HepG2 (cell line): ENCODE measurements at places on chromosomes 4 and X.
A peak's percentile ranks its signal among the peaks of the same experiment; 100 is the strongest.

DNA sequence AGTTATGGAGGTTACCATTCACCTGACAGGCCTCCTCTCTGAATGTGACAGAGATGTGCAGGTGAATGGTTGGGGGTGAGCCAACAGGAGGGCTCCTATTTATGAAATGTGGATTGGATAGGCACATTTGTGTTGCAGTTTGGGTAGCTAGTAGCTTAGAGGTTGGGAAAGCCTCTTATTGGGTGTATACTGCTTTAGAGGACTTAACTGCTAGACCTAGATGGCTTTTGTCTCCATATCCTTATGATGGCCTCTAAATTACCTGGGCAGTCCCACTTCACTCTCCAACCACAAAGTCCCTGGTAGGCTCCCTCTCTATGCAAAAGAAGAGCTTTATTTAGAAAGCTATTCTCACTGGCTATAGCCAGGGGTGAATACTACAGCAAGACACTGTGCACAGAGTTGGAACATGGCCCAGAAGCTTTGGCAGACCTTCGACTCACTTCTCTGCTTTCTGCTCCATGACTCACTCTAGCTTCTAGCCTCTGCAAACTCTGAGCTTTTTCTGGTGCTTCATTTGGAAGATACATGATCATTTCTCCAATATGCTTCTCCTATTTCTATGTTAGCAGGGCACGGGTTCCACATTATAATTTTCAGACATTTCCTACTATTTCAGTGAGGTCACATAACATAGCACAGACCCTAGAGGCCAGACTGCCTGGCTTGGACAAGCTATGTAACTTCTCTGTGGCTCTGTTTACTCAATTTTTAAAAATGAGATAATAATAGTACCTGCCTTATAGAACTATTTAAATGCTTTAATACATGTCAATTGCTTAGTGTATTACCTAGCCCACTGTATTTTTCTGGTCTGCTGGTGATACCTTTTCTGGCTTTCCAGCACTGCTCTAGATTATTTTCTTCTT lies 6.0 kb upstream of the VGLL1 start:
- no peak for DNase-seq

DNA sequence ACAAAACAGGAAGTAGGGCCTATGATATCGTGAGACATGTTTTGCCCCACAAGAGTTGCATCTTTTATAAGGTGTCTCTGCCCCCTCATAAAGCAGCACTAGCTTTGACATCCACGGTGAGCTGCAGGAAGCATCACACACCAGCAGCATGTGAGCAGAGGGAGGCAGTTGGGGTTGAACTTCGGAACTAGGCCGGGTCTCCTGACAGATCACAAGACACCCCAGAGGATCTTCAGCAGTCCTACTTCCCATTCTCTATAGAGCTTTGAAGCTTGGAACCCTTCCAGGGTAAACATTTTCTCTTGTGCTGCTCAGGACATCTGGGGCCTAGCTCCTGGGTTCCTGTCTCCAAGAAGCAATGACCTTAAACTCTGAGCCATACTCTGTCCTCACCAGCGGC lies 27.5 kb downstream of the YY2 start:
- DNase-seq: peak; percentile 0

- DNase-seq: peak; percentile 27
Measured at GRCh38 chr4:184383497-184384055, 90.8 kb downstream of the IRF2 start.

DNA sequence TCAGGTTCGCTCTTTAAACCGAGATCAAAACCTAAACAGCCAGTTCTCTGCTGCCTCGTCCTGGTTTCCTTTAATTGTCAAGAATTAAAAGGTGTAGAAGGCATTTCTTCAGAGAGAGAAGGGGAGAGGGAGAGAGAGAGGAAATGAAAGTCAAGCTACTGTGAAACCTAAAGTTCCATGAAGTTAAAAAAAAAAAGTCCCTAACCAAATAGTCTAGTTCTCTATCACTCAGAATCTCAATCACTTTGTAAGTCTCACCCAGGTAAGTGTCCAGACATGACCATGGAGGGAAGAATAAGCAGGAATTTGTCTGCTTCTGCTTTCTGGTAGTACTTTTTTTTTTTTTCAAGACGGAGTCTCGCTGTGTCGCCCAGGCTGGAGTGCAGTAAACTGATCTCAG lies 18.8 kb upstream of the SMIM14 start:
- no peak for DNase-seq

DNA sequence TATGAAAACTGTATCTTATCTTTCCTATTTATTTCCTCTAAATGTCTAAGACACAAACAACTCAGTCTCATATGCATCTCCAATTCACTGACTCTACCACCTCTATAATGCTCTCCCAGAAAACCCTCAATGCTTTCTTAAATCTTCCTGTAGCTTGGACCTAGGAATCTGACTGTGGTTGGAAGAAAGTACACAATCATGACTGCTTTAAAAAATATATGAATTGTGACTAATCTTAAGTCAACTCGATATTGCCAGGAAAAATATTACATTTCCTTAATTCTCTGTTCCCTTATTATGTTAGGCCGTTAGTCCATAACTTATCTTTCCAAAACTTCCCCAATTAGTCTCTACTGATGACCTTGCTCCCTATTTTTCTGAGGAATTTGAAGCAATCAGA lies 87.0 kb downstream of the SPCS3 start:
- no peak for DNase-seq

DNA sequence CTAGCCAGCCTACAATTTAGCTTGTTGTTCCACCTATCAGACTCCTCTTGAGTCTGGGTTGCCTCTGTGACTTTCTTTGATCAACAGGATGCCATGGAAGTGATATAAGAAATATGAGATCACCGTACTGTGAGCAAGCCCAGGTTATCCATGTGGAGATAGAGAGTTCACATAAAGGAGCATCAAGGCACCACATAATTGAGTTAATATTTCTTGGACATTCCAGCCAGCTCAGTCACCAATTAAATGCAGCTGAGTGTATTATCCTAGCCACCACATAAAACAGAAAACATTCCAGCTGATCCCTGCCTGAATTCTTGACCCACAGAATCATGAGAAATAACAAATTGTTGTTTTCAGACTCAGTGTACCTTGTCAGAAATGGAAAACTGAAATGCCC lies 253.6 kb downstream of the PPP1R2C start:
- no peak for DNase-seq

DNA sequence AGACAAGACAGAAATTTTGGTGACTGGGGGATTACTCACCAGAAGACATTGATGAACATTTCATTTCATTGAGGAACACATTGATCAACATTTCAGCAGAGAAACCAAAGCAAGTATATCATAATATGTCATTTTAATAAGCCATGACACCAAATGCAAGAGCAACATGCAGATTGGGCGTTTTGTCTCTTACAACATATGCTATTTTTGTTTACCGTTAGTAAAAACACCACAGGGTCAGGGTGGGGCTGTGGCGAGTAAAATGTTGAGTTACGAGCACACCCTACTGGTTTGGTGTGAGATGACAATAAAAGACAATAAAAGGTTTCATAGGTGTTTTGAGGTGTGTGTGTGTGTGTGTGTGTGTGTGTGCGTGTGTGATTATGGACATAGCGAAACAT lies 294.5 kb downstream of the PDGFC start:
- DNase-seq: peak; percentile 38

DNA sequence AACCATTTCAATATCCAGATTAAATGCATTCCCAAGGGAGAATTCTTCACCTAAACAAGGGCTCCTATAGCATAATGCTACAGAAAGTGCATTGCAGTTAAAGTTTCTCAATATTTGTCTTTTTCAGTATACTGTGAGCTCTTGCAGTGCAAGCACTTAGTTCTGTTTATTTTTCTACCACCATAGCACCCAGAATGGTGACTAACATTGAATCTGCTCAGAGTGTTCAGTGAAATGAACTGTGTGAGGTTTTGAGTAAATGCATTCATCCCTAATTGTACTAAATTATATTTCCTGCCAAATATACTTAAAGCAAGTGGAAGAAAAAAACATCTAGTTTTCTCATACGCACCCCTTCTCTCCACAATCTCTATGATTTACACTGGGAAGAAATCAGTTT lies 383.9 kb downstream of the PCDH7 start:
- DNase-seq: no peak

DNA sequence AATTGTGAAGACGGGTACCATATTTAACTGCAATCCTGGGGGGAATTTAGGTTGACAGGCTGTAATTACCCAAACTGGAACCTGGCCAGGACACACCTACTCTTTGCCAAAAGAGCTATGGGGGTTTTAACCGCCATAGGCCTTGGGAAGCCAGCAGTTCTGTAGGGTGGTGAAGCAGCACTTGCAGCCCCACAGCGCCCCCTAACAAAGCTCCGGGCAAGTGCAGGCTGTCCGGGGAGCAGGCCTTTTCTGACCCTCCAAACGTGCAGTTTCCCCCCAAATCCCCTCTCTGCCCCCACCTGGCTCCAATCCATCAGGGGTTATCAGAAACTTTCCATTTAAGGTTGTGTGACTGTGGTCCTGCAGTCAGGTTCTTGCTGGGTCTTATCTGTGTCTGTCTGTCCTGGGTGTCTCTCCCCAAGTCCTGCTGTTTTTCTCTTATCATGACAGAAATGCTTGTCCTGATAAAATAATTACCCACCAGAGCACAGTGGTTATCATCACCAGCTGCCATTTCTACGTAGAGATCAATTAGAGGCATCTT lies 350.9 kb downstream of the MID1IP1 start:
- no peak for DNase-seq

DNA sequence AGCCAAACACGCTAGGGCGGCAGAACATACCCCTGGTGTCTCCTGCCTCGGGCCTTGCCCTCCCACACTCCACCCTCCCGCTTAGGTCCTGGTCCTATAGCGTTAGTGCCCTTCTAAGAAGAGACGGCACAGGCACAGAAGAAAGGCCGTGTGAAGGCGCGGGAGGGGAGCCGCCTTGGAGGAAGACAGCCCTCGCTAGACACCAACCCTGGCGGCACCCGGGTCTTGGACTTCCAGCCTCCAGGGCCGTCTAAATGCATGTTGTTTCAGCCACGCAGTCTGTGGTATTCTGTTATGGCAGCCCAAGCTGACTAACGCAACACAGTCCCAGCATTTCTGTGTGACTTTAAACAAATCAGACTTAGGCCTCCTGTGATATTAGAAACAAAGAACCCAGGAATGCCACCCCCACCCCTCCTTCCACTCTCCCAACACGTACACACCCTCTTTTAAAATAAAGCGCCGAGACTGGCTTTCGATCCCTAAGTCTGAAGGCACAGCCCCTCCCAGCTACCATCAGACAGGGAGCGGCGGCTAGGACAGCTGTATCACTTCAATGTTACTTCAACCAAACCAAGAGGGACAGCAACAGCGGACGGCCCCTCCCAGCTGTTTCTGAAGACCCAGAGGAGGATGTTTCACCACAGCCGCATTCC lies 128.0 kb downstream of the AFAP1 start:
- no peak for DNase-seq

DNA sequence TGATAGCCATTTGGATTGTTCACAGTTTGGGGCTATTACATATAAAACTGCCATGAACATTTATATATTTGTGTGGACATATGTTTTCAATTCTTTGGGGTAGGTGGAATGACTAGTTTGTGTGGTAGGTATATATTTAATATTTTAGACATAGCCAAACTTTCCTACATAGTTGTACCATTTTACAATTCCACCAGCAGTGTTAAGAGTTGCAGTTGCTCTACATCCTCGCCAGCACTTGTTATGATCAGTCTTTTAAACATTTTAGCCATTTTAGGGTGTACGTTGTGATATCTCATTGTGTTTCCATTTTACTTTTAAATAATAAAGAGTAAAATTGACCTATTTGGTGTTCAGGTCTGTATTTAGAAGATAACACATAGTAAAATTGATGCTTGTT lies 76.6 kb downstream of the ZFX start:
- no peak for DNase-seq

GRCh38 chr4:1045595-1046201 lies 34.3 kb downstream of the FGFRL1 start:
- no peak for DNase-seq
